Stimulated activated CD8-positive, alpha-beta memory T cell treated with anti-CD3 and anti-CD28 coated beads, Interleukin-7, amount 100 ng/mL, for 4 hours (primary cell): ENCODE measurements at places on chromosomes 2 and 18.

GRCh38 chr18:37425222-37425621 lies 140.4 kb downstream of the CELF4 start:
- no peak for DNase-seq

DNA sequence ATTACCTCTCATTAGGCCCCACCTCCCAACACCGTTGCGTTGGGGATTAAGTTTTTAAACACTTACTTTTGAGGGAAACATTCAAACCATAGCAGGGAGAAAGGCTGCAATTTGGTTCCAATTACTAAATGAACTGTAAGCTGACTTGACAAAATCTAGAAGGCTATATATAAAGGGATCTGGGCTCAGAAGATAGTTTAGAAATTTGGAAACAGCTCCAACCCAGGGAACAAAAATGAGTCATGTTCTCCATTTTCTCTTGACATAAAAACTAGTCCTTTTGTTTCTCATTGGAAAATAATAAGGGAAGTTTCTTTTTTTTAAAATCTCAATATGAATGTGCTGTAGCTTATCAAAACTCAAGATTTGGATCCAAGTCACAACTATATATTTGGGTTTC lies 17.5 kb downstream of the MOGAT1 start:
- DNase-seq: no peak

DNA sequence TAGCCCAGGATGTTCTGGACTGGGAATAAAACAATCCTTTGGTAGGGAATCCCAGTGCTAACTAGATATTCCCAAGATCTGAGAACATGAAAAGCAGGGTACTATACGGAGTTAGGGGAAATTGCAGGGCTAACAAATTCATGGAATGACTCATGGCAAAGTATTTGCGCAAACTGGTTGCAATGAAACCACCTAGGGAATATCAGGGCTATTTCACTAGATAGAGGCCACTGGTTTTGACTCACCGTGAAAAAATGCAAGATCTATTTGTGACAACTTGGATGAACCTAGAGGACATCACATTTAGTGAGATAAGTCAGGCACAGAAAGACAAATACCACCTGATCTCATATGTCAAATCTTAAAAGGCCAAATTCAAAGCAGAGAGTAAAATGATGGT lies 233.3 kb downstream of the MBD2 start:
- no peak for DNase-seq

- no peak for DNase-seq
Measured at GRCh38 chr2:36528766-36529392, 69.1 kb downstream of the FEZ2 start.

GRCh38 chr2:240174496-240174895 lies 34.0 kb upstream of the OTOS start:
- DNase-seq: no peak

DNA sequence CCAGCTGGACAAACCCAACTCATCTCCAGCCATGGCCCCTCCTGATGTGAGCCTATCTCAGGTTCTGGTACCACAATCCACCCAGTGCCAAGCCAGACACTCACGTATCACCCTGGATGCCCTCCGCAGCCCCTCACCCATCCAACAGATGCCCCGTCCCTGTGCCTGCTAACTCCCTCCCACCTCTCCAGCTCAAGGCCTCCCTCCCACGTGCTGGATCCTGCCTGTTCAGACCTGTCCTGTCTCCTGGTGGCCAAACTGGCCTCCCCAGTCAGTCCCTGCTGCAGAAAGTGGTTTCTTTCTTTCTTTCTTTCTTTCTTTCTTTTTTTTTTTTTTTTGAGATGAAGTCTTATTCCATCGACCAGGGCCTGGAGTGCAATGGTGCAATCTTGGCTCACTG lies 86.2 kb downstream of the RRM2 start:
- DNase-seq: no peak

GRCh38 chr2:232658217-232658785 lies 24.9 kb downstream of the EFHD1 start:
- no peak for DNase-seq

- no peak for DNase-seq
Measured at GRCh38 chr2:9251154-9252001, 44.8 kb downstream of the ASAP2 start.

- DNase-seq: no peak
Measured at GRCh38 chr18:54032412-54032811, 192.1 kb downstream of the MBD2 start.

DNA sequence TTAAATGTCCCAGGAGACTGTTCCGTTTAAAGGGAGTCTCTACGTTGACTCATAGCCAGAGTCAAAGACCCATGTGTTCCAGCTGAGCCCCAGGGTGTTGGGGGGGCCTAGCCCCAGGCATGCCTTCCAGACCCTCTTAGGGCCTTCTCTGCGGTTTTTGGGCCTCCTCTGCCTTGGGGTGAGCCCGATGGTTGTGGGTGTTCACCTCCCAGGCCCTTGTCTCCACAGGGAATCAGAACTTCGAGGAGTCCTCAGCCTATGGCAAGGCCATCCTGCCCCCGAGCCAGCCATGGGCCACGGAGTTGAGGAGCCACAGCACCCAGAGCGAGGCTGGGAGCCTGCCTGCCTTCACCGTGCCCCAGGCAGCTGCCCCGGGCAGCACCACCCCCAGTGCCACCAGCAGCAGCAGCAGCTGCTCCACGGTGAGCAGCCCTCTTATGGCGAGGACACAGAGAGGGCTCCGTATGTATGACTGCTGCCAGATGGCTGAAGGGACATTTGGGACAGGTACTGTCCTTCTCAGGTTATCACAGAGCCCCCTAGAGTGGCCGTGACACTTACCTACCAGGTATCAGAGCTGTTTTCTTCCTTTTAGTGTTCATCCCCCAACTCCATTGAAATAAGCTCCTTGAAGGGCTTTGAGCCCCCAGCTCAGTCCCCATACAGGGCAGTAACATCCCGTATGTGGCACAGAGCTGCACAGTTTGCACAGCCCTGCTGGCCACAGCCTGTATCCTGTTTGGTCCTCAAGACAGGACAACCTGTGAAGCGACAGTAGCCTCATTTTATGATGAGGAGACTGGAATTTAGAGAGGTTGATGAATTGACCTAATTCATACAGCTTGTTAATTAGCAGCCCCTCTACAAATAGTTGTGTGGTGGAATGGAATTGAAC lies 80.7 kb downstream of the EPAS1 start:
- DNase-seq: no peak

GRCh38 chr2:212030709-212031108 lies 507.9 kb downstream of the ERBB4 start:
- DNase-seq: no peak

DNA sequence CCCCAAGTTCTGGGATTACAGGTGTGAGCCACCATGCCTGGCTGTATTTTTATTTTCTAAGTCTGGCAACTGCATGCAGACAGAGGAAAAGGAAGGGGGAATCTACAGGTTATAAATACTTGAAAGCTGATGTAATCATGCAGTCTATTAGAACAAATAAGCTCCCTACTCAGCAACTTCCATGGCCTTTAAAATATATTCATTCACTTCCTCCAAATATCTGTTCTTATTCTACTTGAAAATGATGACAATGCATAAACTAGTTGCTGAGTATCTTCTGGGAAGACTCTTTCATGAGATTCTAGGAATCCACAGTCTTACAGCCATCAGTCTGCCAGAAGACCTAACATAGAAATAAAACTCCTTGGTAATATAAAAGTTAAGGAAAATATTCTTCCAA lies 66.9 kb upstream of the NCKAP5 start:
- DNase-seq: no peak

DNA sequence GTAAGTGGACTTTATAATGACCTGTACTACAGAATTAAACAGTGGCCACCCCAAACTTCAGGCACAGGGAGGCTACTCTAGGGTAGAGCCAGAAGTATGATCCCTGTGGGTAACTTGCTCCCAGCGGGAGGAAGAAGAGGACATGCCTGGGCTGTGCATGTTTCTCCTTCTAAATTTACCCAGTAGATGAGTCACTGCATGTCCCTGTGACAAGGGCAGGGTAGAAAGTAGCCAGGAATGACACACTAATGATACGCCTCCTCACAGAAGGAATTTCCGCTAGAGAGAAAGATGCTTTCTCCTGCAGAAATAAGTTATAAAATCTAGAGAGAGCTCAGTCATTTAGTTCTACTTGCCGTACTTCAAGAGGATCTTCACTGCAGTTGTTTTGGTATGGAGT lies 7.5 kb downstream of the ACYP2 start:
- no peak for DNase-seq

- no peak for DNase-seq
Measured at GRCh38 chr18:59593291-59593717, 103.9 kb downstream of the CCBE1 start.

GRCh38 chr2:215531284-215531683 lies 95.4 kb upstream of the FN1 start:
- no peak for DNase-seq

- DNase-seq: no peak
Measured at GRCh38 chr18:41537666-41538065, 417.4 kb upstream of the PIK3C3 start.

DNA sequence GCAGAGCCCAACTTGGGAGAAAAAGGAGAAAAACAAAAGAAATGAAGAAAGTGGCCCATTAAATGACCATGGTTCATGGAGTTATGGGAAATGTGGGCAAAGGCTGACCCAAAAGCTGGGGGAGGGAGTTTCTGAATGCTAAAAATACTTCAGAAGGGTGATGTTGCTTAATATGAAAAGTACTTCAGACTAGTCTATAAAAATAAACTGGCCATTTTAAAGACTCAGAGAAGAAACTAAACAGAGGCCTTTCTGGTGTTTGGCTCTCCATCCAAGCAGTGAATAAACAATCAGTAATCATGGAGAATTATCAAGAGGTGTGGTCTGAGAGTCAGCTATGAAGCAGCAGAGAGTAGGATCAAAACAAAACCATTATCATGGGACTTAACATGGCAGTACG lies 160.8 kb upstream of the MAPRE2 start:
- no peak for DNase-seq
